ENCODE measurements at places on chromosomes 13 and 19. TPM values are rescaled to one million over a fixed set of nuclear protein-coding genes. Genes with fewer than 3 reads are reported as not detected.
A peak's percentile ranks its signal among the peaks of the same experiment; 100 is the strongest.

The SOX21 gene
- not detected for total RNA-seq

The CGB5 gene
- 3.3 TPM for total RNA-seq

The CILP2 gene
- 0.23 TPM for total RNA-seq

The FRY gene
- total RNA-seq, result 3.5 TPM

The CLDND2 gene
- 0.97 TPM for total RNA-seq

The TPP2 gene
- 27.1 TPM for total RNA-seq

The SIAH3 gene
- total RNA-seq, result not detected

The TPM4 gene
- 1,019 TPM for total RNA-seq

The MEIS3 gene
- total RNA-seq, result 52.2 TPM

The ZNF180 gene
- 7.6 TPM for total RNA-seq

The SPRED3 gene
- 1.4 TPM for total RNA-seq

The ATP12A gene
- 0.14 TPM for total RNA-seq

The IL4I1 gene
- not detected for total RNA-seq

DNA sequence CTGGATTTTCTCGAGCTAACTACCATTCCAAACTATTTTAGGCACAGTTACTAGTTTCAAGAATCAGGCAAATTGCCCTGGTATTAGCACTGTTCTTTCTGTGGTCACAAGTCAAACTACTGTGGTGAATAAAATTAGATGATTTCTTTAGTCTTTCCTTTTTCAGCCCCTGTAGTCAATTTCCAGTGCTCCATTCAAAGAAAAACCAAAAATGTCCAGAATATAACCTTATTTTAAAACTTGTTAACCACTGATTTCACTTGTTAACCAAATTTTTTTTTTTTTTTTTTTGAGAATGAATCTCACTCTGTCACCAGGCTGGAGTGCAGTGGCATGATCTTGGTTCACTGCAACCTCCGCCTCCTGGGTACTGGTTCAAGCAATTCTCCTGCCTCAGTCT, 50.6 kb upstream of the USPL1 start:
- no peak for DNase-seq

DNA sequence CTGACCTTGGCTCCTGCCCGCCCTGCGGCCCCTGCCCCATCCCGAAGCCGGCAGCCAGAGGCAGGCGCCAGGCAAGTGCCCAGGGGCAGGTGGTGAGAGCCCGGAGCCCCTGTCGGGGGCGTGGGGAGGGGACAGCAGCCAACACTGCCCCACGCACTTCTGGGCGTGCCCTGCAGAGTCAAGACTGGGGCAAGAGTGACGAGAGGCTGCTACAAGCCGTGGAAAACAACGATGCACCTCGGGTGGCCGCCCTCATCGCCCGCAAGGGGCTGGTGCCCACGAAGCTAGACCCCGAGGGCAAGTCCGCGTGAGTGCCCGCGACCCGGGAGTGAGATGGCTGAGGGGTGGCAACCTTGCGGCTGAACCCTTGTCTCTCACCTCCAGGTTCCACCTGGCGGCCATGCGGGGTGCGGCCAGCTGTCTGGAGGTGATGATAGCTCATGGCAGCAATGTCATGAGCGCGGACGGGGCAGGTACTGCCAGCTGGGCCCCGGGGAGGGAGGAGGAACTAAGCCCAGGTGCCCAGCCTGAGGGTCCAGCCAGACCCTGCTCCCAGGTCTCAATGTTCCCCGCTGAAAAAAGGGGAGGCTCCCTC, 17.3 kb downstream of the ANKRD24 start:
- no peak for DNase-seq

DNA sequence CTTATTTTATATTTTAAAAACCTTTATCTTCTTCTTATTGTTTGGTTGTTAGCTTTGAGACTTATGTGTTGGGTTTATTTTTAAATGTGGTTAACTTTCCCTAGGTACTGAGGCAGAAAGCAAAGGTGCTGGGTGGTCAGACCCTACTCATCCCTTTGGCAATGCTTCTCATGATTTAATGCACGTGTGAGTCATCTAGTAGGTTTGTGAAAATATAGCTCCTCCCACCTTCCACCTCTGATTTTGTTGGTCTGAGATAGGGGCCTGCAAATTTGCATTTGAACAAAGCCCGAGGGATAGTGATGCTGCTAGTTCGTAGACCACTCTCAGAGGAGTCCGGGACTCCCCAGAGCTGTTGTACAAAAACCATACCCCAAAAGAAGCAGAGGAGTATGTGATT, 771.3 kb upstream of the ARGLU1 start:
- DNase-seq, result peak; percentile 6

DNA sequence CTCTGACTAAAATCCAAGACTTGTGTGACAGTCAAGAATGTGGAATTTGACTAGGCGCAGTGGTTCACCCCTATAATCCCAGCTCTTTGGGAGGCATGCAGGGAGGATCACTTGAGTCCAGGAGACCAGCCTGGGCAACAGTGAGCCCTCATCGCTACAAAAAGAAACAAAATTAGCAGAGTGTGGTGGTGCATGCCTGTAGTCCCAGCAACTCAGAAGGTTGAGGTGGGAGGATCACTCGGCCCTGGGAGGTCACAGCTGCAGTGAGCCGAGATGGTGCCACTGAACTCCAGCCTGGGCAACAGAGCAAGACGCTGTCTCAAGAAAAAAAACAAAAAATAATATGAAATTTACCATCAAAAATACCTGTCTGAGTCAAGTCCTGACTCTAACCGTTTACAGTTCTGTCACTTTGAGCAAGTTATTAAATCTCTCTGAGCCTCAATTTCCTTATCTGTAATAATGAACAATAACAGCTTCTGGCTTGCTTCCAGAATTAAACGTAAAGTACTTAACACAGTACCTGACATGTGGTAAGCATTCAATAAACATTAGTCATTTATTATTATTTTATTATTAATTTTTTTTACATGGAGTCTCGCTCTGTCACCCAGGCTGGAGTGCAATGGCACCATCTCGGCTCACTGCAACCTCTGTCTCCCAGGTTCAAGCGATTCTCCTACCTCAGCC, 204.6 kb upstream of the TSC22D1 start:
- no peak for DNase-seq

DNA sequence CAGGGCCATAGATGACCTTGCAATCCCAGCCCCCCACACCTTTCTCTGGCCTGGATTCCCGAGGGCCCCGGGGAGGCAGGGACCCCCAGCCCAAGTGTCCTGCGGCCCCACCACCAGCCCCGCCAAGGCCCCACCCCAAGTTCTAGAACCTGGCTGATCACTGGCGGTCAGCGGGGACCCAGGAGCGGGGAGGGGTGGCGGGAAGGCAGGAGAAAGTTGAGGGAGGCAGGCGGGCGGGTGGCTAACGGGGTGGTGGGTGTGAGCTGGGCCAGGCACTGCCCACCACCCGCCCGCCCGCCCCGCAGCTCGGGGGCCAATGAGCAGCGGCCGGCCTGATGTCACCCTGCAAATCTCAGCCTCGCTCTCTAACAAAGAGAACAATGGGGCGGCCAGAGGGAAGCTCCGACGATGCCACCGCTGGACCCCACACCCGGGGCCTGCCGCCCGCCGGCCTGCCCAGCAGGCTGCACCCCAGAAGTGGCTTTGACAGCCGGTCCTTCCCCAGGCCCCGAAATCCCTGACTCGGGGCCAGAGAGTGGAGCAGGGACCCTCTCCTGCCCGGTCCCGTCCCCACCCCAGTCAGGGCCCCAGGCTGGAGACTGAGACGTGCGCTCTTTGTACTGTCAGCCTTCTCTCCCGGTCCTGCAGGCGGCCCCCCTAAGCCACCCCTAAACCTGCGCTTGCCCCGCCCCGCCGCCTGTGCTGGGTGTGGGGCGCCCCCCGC, 1.6 kb downstream of the MEX3D start:
- DNase-seq, result peak; percentile 57

- DNase-seq, result no peak
Observed at GRCh38 chr19:38634757-38635482, 12.5 kb upstream of the ACTN4 start.

- DNase-seq, result no peak
Observed at GRCh38 chr13:74218291-74218690, 84.1 kb upstream of the KLF12 start.

DNA sequence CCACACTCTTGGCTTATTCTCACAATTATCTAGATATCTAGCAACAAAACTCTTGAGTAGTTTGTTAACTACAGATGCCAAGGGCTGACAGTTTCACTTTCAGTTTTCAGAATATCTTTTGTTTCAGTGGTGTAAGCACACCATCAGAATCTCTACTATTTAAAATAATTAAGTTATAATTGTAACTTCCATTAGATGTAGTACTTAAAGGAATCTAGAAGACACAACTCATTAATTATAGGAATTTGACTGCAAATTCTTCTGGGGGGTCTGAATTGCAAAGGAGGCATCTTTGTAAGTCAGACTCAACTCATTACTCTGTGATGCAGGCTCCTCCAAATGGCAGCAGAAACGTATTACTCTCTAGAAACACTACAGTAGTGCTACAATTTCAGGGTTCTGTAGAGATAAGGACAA, 44.9 kb upstream of the USPL1 start:
- peak; percentile 30 for DNase-seq

- no peak for DNase-seq
Observed at GRCh38 chr19:16541526-16542044, 652 bp downstream of the CHERP start.

GRCh38 chr13:114037674-114038073, 63.8 kb upstream of the C13orf46 start:
- DNase-seq, result no peak

GRCh38 chr19:13834244-13835069, 39.2 kb downstream of the ZSWIM4 start:
- no peak for DNase-seq

DNA sequence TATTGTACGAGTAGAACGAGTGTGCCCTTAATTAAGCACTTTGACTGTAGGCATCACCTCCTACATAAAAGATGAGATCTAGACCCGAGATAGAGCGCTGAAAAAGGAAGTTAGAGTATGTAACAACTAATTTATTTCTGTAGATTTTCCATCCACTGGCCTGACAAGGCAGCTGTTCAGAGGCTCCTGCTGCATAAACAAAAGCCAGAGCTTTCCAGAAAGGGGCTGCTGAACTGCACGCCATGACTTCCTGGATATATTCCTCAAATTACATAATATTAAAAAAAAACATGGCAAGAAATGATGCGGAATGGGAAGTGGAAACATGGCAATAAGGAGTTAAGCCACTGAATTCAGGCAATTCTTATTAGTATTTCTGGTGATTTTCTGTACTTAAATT, 89.7 kb downstream of the AKAP11 start:
- DNase-seq, result no peak

- DNase-seq, result no peak
Observed at GRCh38 chr19:42567567-42567966, 27.2 kb downstream of the CEACAM8 start.

DNA sequence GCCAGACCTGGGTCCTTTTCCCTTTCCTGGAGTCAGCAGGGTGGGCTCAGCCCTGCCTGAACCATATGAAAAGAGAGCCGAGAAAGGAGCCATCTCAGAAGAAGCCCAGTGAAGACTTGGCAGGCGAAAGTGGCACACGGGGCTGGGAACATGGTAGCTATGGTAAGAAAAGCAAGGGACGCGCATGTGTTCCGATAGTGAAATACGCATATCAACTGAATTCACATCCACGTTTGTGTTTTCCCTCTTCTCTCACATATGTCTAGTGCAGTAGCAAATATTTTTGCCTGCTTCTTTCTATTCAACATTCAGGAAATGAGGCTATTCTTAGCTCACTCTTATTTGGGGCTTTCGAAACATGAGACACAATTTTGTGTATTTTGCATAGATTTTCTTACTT, 54.1 kb upstream of the PEG3 start:
- no peak for DNase-seq

DNA sequence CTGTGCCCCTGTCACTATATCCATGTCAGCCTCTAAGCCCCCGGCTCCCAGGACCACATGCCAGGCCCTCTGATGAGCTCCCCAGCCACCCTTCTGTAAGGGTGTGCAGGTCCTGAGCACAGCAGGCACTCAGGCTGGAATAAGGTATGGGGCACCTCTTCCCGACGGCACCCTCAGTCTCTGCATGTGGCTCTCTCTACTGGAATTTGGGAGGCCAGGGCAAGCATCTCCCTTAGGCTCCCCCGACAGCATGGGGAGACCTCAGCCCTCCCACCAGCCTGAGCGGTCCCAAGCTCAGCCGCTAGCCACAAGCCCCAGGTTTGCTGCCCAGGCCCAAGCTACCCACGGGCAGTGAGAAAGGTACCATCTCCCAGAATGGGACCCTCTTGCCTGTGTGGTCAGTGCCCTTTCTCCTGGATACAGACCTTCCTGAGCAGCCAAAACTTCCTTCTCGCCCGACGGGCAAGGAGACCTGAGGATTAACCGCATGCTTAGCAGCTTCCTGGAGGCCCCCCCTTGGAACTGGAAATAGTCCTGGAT, 22.5 kb upstream of the C19orf12 start:
- no peak for DNase-seq

- DNase-seq, result no peak
Observed at GRCh38 chr13:59301174-59301567, 862.6 kb downstream of the DIAPH3 start.

- DNase-seq, result no peak
Observed at GRCh38 chr13:20779405-20779804, 5.6 kb upstream of the EEF1AKMT1 start.

- no peak for DNase-seq
Observed at GRCh38 chr13:85282876-85283275, 516.3 kb downstream of the SLITRK6 start.

- DNase-seq, result no peak
Observed at GRCh38 chr13:24642219-24642618, 38.0 kb upstream of the ATP12A start.

DNA sequence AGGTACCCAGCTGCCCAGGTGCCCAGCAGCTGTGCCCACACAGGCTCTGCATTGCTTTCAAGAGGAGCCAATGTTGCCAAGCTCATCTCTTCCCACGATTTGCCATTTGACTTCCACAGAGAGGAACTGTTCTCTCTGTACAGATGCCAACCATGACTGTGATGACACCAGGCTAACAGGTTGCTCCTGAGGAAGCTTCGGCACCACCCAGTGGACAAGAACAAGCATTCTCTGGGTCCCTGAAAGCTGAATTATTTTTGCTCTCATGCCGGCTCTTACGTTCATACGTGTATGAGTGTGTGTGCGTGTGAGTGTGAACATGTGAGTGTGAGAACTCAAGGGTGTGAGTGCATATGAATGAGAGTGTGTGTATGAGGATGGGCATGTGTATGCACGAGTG, 535.2 kb downstream of the LIG4 start:
- peak; percentile 12 for DNase-seq

DNA sequence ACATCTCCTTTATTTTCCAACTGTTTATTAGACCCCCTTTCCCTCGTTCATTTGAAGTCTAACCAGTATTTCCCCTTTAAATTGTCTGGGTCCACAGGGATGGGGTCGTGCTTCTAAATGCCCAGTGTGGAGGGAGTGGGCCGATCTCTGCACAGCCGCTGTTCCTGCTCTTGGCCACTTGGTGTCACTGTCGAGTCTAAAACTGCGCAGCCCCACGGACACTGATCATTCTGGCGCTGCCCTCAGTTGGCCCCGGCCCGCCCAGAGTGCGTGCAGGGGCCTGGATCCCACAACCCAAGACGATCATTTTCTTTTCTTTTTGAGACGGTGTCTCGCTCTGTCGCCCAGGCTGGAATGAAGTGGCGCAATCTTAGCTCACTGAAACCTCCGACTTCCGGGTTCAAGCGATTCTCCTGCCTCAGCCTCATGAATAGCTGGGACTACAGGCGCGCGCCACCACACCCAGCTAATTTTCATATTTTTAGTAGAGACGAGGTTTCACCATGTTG, 12.0 kb downstream of the WDR88 start:
- peak; percentile 70 for DNase-seq
